Activated naive CD8-positive, alpha-beta T cell treated with anti-CD3 and anti-CD28 coated beads, Interleukin-2, amount 10 ng/mL, durations not matched to agents 7 days and 5 days (primary cell): ENCODE measurements at places on chromosomes 2 and 18.

- no peak for DNase-seq
Measured at GRCh38 chr2:226652369-226652768, 147.3 kb downstream of the IRS1 start.

DNA sequence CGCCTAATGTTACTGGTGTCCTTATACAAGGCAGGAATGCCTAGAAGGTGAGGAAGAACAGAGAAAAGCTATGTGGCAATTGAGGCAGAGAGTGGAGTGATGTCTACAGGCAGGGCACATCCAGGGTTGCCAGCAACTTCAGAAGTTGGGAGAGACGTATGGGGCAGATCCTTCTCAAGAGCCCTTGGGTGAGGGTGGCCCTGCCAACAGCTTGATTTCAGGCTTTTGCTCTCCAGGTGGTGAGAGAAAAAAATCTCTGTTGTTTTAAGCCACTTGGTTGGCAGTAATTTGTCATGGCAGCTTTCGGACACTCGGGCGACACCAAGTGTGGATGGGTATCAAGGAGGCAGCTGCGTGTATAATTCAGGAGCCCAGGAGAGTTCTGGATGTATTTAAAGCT, 217.4 kb upstream of the SMIM21 start:
- no peak for DNase-seq

DNA sequence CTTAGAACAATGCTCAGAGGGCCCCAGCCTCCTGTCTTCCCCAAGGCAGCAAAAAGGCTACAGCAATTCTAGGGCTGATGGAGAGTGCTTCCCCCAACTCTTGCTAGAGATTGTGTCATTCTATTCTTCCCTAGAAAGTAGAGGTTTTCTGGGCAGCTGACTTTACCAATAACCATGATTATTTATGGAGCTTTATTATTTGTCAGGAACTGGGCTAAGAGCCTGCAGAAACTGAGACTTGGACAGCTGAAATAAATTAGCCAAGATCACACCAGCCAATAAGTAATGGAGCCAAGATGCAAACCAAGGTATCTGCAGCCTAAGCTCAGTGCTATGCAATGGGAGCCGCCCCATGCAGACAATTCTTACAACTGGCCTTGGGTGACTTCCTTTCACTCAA, 84.8 kb downstream of the CCBE1 start:
- no peak for DNase-seq

- no peak for DNase-seq
Measured at GRCh38 chr2:230721712-230722111, 9.1 kb downstream of the CAB39 start.

- DNase-seq, result no peak
Measured at GRCh38 chr2:44786817-44787214, 154.7 kb upstream of the SIX3 start.

GRCh38 chr2:190301032-190301431, 18.6 kb downstream of the HIBCH start:
- DNase-seq, result no peak
